ENCODE measurements at places on chromosomes 12 and 14.

GRCh38 chr14:54168489-54168888 is 211.9 kb upstream of the BMP4 start:
- DNase-seq = no peak

- no peak for DNase-seq
These were observed 183.4 kb upstream of the NRXN3 start for GRCh38 chr14:77986773-77987172.

DNA sequence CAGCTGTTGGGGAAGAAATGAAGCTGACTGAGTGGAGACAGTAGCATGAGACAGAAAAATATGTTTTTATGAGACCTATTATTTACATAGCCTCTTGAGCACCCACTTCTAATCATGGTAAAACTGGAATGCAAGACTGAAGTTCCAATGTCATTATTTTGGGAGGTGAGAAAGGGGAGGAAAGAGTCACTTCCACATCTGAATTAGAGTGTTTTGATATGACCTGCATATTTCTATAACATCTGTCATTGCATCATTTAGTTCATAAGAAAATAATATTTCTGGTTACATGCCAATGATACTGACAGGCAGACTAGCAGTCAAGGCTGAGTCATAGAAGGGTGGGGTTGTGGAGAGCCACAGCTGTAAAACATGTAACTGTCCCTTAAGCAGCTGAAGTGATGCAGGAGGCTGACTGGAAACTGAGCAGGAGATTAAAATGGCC is 26.7 kb downstream of the NTN4 start:
- peak; percentile 89 for DNase-seq

- DNase-seq = no peak
These were observed 5.6 kb upstream of the E2F7 start for GRCh38 chr12:77070800-77071449.

- no peak for DNase-seq
These were observed 151.8 kb upstream of the NTF3 start for GRCh38 chr12:5280086-5280485.
